ENCODE measurements at places on chromosomes 3 and 15.
A peak's percentile ranks its signal among the peaks of the same experiment; 100 is the strongest.

DNA sequence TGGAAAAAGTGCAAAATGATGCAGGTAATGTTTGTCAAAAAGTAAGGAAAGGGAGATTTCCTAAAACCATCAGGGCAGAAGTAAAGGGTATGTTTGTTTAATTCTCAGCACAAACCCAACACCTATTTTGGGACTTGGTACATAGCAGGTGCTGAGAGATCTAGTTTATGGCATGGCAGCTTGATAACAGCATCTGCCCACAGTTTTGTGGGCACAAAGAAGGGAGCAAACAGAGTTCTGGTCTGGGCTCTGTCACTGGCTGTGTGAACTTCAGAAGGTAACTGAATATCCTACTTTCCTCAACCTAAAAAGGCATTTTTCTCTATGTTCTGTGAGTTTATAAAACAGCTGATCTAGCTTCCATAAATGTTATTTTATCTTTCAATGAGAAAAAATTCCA is 141.6 kb downstream of the PLCH1 start:
- no peaks in the 10 kb centered on the region for H3K4me1 ChIP-seq
- no peak overlapping the region for H3K4me3 ChIP-seq
- no peak for DNase-seq

DNA sequence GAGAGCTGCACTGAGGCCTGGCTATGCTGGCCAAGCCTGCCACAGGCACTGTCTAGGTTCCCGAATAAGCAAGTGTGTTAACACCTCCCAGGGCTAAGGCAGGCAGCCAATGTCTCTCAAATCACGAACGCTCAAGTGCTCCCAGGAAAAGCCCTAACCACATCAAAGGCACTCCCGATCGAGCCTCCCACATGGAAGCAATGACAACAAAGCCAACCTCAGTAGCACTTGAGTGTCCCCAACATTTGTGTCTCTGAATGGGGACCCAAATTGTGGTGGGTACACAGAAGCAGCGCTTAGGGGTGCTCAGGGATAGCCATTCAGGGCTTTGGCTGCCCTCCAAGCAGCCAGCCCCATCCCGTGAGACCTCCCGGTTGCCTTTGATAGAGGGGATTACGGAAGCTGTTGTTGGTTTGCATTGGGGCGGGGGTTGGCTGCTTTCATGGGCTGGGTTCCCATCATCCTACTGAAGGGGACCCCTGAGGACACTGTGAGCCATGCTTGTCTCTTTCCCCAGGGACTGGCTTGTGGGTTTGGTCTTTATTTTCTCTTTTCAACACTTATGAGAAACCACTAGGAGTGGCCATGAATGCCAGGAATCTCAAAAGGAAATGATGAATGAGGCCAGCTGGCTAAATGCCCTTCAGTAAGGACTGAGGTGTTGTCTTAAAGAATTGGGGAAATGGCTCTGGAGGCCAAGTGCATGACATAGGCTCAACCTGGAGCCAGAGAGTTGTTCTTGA is 234.1 kb upstream of the FEZF2 start:
- no peak for DNase-seq
- H3K27ac ChIP-seq = no peak overlapping the region
- no peaks in the 10 kb centered on the region for H3K36me3 ChIP-seq
- H3K27me3 ChIP-seq = peaks cover 3% of the 10 kb centered on the region
- H3K4me1 ChIP-seq = no peaks in the 10 kb centered on the region

GRCh38 chr15:80211976-80212375 is 40.0 kb downstream of the CTXND1 start:
- H3K27me3 ChIP-seq = no peaks in the 10 kb centered on the region
- H3K36me3 ChIP-seq = no peaks in the 10 kb centered on the region
- no peak overlapping the region for H3K27ac ChIP-seq
- H3K4me3 ChIP-seq = no peak overlapping the region

DNA sequence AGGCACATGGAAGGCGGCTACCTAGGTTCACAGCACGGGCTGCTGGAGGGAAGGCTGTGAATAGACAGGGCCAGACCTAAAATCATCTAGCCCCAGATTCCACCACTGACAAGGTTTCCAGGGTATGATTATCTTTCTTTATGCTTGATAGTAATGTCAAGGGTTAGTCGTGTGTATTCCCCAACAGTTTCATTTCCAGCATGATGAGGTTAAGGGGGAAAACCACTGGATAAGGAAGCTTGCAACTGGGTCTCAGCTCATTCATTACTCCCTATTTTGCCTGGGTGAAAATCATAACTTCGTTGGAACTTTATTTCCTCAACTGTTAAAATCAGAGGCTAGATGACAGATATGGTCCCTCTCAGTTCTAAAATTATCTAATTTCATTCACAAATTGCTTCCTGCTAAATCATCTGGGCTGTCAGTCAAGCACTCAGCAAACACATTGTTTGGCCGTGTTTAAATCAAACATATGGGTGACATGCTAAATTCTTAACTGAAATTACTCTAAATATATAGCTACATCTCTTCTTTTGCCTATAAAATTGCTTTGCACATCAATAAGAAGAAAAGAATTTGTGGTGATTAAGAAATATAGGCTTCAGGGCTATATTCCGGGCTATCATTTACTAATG is 111.7 kb downstream of the CYP19A1 start:
- no peak overlapping the region for H3K27ac ChIP-seq
- no peaks in the 10 kb centered on the region for H3K27me3 ChIP-seq
- H3K36me3 ChIP-seq = no peaks in the 10 kb centered on the region
- H3K4me3 ChIP-seq = no peak overlapping the region
- H3K4me1 ChIP-seq = no peaks in the 10 kb centered on the region

- no peaks in the 10 kb centered on the region for H3K27me3 ChIP-seq
- peak; percentile 67 for DNase-seq
- peak overlapping the region; percentile 69 for H3K27ac ChIP-seq
- H3K4me1 ChIP-seq = peaks cover 60% of the 10 kb centered on the region
- H3K4me3 ChIP-seq = no peak overlapping the region
Measured at GRCh38 chr15:90038632-90039095, 37.5 kb downstream of the ZNF710 start.

- no peak overlapping the region for H3K4me3 ChIP-seq
- peak; percentile 83 for DNase-seq
- no peaks in the 10 kb centered on the region for H3K36me3 ChIP-seq
- no peaks in the 10 kb centered on the region for H3K27me3 ChIP-seq
Measured at GRCh38 chr3:141728355-141728892, 9.7 kb upstream of the RNF7 start.

DNA sequence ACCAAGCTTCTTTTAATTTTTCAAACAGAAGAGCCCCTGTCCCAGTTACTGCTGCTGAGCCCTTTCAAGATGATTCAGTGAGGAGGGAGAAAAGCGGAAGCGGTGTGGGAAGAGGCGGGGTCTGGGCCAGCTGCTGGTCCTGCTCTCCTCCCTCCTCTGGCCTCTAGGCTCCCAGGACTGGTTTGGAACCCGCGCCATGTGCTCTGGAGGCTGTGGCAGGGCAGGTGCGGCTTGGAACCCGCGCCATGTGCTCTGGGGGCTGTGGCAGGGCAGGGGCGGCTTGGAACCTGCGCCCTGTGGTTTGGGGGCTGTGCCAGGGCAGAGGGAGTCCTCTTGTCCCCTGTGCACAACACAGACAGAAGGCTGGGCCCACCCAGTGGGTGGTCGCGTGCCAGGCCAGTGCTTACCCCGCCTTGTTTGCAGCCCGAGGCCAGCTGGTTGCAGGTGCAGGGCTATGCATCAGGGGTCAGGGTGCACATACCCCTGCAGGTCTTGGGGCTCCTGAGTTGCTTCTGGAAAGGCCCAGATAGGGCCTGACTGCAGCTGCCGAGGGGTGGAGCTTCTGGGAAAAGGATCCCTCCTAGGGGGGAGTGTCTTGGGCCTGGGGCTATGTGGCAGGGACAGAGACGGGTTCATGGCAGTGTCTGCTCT is 12.2 kb downstream of the ALG1L2 start:
- H3K27me3 ChIP-seq = no peaks in the 10 kb centered on the region
- H3K4me1 ChIP-seq = peaks cover 9% of the 10 kb centered on the region
- DNase-seq = peak; percentile 50
- no peaks in the 10 kb centered on the region for H3K36me3 ChIP-seq

DNA sequence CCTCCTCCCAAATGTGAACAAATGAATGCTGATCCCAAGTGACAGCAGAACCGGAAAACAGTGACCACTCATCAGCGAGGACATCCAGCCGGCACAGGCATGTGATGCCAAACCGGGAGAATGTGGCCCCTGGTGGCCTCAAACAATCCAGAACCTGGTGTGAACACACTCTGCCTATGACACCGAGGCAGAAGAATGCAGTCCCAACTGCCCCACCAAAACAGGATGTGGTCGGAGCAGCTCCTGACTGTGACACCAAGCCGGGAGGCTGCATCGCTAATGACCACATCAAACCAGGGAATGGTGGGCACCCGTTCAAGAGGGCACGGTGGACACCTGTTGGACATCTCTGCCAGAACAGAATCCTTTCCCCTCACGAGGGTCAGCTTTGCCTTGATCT is 15.4 kb downstream of the SCN5A start:
- H3K27ac ChIP-seq = no peak overlapping the region
- H3K4me1 ChIP-seq = no peaks in the 10 kb centered on the region
- H3K36me3 ChIP-seq = no peaks in the 10 kb centered on the region
- H3K4me3 ChIP-seq = no peak overlapping the region
- no peak for DNase-seq

GRCh38 chr3:52196977-52197376 is 983 bp upstream of the ALAS1 start:
- peak; percentile 96 for DNase-seq
- H3K27me3 ChIP-seq = no peaks in the 10 kb centered on the region
- peaks cover 33% of the 10 kb centered on the region for H3K4me1 ChIP-seq
- no peak overlapping the region for H3K4me3 ChIP-seq
- peaks cover 11% of the 10 kb centered on the region for H3K36me3 ChIP-seq

DNA sequence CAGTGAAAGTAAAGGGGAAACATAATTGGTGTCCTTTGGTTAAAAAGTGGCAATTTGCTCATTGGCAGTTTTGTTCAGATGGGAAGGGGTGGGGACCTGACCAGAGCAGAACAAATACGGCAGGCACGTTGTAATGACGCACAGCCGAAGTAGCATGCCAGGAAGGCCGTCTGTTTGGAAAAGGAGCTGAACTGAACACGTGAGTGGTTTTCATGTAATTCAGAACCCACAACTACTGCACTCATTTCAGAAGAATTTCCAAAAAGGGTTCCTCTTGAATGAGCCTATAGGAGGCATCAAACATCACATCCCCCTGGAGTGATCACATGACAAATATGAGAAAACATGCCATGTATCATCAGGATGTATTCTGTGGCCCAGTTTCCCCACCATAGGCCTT is 42.9 kb upstream of the LMCD1 start:
- no peak overlapping the region for H3K27ac ChIP-seq
- no peak for DNase-seq

GRCh38 chr3:31968369-31968926 is 12.6 kb downstream of the OSBPL10 start:
- H3K4me1 ChIP-seq = peaks cover 13% of the 10 kb centered on the region
- H3K27ac ChIP-seq = peak overlapping the region; percentile 64
- H3K27me3 ChIP-seq = no peaks in the 10 kb centered on the region
- H3K36me3 ChIP-seq = no peaks in the 10 kb centered on the region
- DNase-seq = no peak

DNA sequence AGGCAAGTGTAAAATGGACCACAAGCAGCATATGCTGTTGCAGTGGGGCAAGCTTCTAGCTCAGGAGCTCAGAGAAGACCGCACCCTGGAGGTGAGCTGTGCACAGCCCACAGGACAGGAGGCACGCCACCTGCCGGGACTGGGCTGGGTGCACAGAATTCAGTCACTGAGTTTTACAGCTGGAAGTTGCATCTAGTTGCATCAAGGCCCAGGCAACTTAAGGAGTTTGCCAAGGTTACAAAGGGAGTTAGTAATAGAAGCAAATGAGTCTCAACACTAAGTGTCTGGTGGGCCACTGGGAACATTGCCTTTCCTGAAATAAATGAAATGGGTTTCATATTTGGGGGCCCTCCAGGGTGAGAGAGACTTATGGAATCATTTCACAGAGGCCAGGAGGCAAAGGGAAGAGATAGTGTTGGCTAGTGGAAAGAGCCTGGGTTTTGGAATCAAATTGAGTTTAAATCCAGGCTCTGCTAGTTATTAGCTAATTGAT is 36.0 kb upstream of the TIMP4 start:
- H3K4me1 ChIP-seq = no peaks in the 10 kb centered on the region
- H3K27ac ChIP-seq = no peak overlapping the region
- H3K27me3 ChIP-seq = no peaks in the 10 kb centered on the region

- no peaks in the 10 kb centered on the region for H3K4me1 ChIP-seq
- no peak overlapping the region for H3K4me3 ChIP-seq
- H3K27me3 ChIP-seq = no peaks in the 10 kb centered on the region
- peak; percentile 58 for DNase-seq
- H3K36me3 ChIP-seq = no peaks in the 10 kb centered on the region
Measured at GRCh38 chr15:77575203-77575934, 57.3 kb downstream of the LINGO1 start.

GRCh38 chr3:9793161-9793781 is 389 bp downstream of the ARPC4 start:
- H3K36me3 ChIP-seq = peaks cover 42% of the 10 kb centered on the region
- H3K27ac ChIP-seq = peak overlapping the region; percentile 91
- peaks cover 6% of the 10 kb centered on the region for H3K4me1 ChIP-seq
- DNase-seq = peak; percentile 83
- no peaks in the 10 kb centered on the region for H3K27me3 ChIP-seq
- H3K4me3 ChIP-seq = peak overlapping the region; percentile 95

- no peak overlapping the region for H3K27ac ChIP-seq
- no peak for DNase-seq
- H3K27me3 ChIP-seq = no peaks in the 10 kb centered on the region
- H3K36me3 ChIP-seq = peaks cover 57% of the 10 kb centered on the region
Measured at GRCh38 chr3:126436826-126437717, 38.6 kb downstream of the ZXDC start.

GRCh38 chr3:194744826-194745225 is 59.1 kb downstream of the FAM43A start:
- no peaks in the 10 kb centered on the region for H3K27me3 ChIP-seq
- peak overlapping the region; percentile 80 for H3K27ac ChIP-seq
- no peak for DNase-seq
- H3K36me3 ChIP-seq = no peaks in the 10 kb centered on the region
- H3K4me1 ChIP-seq = peaks cover 20% of the 10 kb centered on the region
- no peak overlapping the region for H3K4me3 ChIP-seq

DNA sequence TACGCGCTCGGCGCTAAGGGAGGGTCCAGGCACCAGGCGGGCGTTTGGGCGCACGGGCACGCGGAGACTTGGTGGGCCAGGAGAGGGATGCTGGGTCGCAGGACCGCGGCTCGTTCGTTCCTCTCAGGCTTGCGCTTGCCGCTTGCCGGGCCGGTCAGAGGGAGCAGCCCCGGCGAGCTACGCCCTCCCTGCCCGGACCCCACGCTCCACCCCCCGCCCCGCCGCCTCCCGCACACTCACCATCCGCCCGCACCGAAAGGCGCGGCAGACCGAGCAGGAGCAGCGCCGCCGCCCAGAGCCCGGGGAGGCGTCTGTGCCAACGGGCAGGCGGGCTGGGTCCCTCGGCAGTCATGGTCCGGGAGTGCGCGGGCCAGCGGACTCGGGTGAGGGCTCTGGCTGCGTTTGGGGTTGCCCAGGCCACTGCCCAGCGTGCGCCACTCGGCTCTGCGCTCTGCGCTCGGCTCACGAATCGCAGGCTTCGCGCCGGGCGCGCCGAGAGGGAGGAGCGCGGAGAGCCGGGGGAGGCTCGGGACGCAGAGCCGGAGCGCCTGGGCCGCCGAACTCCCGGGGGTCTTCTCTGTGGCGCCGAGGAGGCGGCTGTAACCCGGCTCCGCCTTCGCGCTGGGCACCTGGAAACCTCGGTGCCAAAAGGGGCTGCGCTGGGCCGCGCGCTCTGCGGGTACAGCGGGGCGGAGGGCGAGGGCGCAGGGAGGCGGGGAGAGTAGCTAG is at the start of gene SUSD5:
Gene SUSD5 (minus strand): TSS at position 365 of the 729 bp plus-strand sequence. CDS start 13 bp downstream, at position 352.
- H3K36me3 ChIP-seq = no peaks in the 10 kb centered on the region
- peak within 1 kb of the TSS; percentile 16 for H3K4me3 ChIP-seq
- no peaks in the 10 kb centered on the region for H3K4me1 ChIP-seq
- no peak within 1 kb of the TSS for H3K27ac ChIP-seq
- no peak for DNase-seq
